ENCODE measurements at places on chromosomes 7 and 10.

GRCh38 chr10:100760726-100761125 lies 15.3 kb downstream of the PAX2 start:
- no peak for DNase-seq

DNA sequence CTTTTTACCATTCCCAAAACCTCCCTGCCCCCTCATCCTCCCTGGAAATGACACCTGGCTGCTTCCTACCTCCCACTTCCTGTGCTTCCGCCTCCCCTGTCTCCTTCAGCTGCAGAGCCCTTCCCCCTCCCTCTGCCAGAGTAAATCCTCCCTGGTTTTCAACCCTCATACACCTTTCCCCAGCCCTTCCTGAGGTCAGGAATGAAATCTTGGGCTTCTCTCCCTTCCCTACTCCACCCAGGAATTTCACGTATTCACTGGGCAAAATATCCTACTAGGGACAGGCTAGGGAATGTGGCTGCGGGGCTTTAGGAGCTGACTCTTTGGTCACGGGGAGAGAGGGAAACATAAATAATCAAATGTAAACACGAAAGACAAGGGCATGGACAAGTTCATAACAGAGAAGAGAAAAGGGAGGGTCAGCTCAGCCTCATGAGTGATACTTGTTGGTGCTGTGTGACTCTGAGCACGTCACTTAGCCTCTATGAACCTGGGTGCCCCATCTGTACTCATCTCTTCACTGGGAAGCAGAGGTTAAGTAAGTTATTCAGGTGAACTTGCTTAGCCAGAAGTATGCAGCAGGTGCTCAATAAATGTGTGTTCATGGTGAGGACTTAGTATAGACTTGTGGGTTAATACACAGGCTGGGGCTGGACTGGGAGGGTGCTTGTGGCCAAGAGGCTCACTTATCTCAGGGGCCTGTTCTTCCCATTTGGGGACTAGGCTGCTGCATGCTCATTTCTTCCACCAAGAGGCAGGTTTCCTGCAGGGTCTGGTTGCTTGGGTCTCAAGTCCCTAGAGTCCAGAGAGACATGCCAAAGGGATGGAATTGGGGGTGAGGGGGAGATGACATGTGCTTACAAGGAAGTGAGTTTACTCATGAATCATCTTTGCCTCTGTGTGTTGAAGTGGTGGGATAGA lies 10.0 kb upstream of the DUSP5 start:
- no peak for DNase-seq

DNA sequence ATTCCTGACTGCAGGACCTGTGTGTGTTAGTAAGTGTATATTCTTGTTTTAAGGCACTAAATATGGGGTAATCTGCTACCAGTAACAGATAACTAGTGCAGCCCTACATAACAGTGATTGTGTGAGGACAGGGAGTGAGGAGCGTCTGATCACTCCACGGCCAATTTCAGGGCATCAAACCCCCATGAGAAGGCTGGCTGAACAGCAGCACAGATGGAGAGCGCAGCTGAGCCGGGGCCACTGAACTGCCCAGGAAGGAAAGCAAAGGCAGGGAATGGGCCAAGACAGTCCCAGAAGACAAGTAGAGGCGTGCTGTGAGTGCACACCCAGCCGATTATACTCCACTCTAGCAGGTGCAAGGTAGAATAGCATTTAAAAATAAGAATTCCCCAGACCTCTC lies 157.1 kb upstream of the CHST15 start:
- DNase-seq: no peak

DNA sequence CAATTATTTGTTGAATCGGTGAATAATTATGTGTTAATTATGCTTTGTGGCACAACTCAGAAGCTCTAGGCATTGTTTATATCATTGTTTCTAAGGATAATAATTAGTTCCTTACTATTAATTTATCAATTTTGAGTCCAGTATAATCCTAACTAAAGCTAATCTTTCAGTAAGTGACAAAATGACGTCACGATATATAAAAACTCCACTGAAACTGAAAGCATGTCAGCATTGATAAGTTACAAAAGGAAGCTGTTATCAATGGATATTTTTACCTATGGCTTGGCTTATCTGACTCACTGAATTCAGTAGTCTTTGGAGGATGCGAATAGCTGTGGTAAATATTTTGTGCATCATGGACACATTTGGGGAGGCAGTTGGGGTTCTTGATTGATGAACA lies 793.1 kb downstream of the NXPH1 start:
- no peak for DNase-seq

DNA sequence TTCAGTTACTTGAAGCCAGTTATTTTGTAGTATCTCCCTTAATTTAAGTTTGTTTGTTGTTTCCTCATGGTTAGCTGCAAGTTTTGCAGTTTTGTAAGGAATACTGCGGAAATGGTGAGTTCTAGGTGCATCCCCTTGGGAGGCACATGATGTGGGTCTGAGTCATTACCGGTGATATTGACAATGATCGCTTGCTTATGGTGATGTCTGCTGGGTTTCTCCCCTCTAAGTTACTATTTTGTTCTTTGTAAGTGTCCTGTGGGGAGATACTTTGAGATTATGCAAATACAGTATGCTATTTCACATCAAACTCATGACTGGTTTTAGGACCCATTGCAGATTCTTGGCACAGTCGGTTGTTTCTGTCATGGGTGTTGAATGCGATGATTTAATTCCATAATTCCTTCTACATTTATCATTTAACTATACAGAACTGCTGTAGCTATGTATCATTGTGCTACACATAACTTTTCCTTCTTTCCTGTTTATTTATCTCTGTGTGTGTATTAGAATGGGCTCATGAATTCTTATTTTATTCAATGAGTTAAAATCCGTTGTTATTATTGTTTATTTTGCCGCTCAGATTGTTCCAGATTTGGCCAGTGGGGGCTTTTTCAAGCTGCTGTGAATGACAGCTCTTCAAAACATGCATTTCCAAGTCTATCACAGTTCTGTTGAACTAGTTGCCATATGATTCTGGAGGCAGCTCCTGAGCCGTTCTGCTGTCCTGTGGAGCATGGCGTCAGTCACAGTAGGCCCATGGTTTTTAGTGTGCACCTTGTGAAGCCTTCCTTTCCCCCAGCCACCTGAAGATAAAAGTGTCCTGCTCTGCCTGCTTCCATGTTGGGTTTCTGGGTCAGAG lies 18.4 kb downstream of the TSPAN14 start:
- no peak for DNase-seq

- DNase-seq: no peak
Measured at GRCh38 chr7:131106681-131107336, 220.9 kb upstream of the MKLN1 start.

DNA sequence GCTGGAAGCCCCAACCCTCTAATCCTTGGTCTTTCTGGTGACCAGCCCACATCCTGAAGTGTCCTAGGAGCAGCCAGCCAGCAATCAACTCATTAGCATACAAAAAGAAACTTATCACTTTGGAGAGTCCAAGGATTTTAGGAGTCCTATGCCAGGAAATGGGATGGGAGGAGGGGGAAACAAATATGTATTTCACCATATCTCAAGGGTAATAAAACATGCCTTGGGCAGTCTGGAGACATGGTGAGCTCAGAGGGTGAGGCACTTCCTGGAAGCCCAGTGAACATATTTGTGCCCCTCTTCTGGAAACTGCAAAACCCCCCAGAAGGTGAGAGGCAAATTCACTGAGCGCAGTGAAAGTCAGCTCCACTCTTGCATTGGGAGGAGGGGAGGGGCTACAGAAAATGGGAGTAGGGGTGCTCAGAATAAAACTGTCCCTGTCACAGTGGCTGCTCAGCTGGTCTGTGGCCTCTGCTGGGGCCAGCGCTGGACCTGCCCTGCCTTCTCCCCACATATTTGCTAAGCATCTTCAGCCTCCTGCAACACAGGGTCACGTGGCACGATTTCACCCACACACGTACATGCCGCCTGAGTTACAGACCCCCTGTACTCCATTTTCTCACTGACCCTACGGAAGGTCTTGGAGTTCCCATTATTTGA lies 17.7 kb upstream of the ZMIZ1 start:
- no peak for DNase-seq

GRCh38 chr7:137592232-137592896 lies 248.8 kb upstream of the PTN start:
- no peak for DNase-seq

DNA sequence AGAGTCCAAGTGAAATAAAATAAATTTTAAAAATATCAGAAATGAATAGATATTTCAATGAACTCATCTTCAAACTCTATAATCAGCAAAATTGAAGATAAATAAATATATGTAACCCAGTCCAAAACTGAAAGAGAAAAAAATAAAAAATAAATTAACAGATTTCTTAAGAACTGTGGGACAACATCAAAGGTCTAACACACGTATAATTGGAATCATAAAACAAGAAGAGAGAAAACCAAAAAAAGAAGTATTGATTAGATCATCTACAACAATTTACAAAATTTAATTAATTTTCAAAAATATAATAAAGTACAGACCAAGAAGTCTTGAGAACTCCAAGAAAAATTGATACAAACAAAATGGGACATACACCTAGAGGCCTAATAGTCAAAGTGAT lies 625.8 kb upstream of the SORCS1 start:
- DNase-seq: no peak

- no peak for DNase-seq
Measured at GRCh38 chr7:4103352-4104091, 578.6 kb upstream of the FOXK1 start.

DNA sequence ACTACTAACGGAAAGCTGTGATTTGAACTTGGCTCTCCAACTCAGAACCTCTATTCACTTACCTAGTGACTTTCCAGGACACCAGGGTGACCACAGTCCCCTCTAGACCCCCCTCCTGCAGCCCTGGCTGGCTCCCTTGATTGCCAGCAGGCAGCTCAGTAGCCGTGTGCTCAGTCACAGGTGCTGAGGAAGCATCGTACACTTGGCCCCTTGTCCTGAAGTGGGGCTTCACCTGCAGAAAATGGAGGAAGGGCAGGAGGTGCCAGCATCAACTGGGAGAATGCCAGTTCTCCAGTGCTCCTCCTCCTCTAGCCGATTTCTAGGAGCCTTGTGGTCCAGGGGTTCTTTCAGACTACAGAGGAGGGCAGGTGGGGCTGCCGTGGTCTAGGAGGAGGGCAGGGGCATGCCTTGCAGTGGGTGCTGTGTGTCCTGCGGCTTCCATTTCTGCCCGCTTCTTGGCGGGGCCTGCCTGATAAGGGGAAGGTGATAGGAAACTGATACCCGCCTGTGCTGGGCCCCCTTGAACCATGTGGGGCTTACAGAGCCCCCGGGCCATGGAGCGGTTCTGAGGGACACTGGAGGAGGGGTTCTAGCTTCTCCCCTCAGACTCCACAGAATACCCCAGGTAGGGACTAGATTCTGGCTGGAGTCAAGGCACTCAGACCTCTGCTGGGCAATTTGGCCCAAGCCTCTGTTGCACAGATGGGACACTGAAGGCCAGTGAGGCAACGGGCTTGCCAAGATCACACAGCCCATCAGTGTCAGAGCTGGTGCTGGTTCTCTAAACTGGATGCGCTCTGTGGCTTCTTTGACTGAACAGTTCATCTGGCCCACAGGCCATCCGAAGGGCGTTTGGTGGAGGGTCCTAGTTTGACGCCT lies 14.0 kb downstream of the FAM241B start:
- no peak for DNase-seq

DNA sequence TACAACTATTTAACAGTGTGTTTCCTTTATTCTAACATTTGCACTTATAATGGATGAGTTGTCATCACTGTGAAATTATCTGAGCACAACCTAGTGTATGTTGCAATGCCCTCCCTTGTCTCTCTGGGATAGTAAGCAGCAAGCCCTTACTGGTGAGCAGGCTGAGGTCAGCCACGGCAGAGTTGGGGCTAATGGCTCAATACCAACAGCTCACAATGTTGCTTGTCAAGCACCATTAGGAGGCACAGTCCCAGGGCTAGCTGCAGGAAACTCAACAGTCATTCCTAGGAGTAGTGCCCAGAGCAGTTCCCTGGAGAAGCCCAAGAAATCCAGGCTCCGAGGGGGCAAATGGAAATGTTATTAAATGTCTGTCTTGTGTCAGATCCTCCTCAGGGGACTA lies 858.4 kb downstream of the GRID1 start:
- no peak for DNase-seq

DNA sequence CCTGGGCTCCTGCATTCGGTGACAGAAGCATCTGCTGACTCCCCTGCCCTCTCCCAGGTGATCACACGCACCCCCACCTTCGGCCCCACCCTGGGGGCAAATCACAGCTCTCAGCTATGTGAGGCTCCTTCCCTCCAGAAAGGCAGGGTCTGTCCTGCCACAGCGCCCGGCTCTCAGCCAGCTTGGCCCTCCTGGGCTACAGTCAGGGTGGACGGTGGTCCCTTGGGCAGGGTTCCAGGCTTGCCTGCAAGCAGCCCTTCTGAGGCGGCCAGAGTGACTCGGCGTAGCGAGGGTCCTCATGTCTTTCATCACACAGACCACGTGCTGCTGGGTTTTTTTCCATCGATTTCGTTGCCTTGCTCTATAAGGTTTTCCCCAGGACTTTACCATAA lies 53.6 kb upstream of the EBF3 start:
- no peak for DNase-seq

- DNase-seq: no peak
Measured at GRCh38 chr10:126126023-126126422, 229.7 kb downstream of the FANK1 start.

DNA sequence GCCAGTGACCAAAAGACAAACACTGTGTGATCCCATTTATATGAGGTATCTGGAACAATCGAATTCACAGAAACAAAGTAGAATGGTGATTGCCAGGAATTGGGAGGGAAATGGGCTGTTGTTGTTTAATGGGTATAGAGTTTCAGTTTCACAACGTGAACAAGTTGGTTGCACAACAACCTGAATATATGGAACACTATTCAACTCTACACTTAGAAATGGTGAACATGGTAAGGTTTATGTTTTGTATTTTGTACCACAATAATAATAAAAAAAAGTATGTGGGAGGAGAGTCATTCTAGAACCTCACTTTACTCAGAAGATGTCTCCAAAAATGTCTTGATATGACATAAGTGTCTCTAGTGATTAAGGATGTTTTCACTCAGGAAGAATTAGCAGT lies 85.2 kb upstream of the SGCE start:
- DNase-seq: no peak

DNA sequence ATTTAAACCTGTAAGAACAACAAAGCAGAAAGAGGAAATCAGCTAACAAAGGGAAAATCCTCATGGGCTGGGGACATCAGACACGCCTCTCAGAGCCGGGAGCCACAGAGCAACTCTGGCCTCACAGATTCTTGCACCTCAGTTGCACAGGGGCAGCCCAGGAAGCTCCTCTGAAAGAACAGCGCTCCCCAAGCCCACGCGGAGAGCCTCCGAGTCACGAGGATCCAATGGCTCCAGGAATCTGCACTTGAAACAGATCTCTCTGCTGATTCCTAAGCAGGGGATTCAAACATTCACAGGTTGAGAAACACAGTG lies 213.2 kb upstream of the MGMT start:
- DNase-seq: no peak

- DNase-seq: no peak
Measured at GRCh38 chr7:86282014-86282682, 361.6 kb upstream of the GRM3 start.
